ENCODE measurements at places on chromosomes 1 and 21. TPM values are rescaled to one million over a fixed set of nuclear protein-coding genes. Genes with fewer than 3 reads are reported as not detected.
A peak's percentile ranks its signal among the peaks of the same experiment; 100 is the strongest.

DNA sequence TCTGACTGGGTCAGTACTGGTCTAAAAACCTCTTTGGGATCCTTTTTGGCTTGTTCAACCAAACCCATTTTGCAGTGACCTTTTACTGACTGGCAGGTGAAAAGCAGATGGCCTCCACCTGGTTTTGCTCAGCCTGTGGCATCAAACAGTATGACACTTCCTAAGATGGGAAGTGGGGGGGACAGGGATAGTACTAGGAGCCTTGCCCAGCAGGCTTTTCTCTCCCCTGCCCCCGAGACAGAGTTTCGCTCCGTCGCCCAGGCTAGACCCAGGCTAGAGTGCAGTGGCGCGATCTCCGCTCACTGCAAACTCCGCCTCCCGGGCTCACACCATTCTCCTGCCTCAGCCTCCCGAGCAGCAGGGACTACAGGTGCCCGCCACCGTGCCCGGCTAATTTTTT lies 18.3 kb downstream of the INTS3 start:
- no peak overlapping the region for H3K27ac ChIP-seq
- no peaks in the 10 kb centered on the region for H3K27me3 ChIP-seq
- peaks cover 82% of the 10 kb centered on the region for H3K36me3 ChIP-seq
- no peaks in the 10 kb centered on the region for H3K4me1 ChIP-seq
- no peak for DNase-seq

DNA sequence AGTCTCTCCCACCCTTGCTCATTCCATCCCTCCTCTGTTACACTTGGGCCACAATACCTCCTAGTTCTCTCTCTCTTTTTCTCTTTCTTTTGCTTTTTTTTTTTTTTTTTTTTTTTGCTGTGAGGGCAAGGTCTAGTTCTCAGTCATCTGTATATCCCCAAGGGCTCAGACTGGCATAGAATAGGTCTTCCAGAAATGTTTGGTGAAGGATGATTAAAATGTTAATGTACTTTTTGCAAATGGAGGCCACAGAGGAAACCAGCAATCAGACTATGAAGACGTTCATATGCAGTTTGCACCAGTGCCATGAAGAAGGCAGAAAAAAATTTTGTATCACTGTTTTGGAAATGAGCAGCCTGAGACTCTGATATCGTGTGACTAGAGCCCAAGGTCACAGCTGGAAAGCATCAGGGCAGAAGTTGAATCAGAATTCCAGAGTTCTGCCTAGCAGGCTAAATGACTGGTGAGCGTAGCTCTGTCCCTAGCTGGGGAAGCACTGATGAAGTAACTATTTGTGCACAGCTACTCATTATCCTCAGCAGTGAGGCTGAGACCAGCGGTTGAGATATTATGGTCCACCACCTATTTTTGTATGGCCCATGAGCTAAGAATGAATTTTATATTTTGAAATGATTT lies 186.5 kb downstream of the TGFBR3 start:
- DNase-seq, result no peak
- H3K4me3 ChIP-seq, result no peak overlapping the region
- H3K27me3 ChIP-seq, result no peaks in the 10 kb centered on the region
- no peaks in the 10 kb centered on the region for H3K36me3 ChIP-seq

Gene TRIM17
- total RNA-seq, result 1.00 TPM

Gene KCNT2
- not detected for total RNA-seq

GRCh38 chr1:245197911-245198379 lies 43.2 kb downstream of the KIF26B start:
- H3K4me3 ChIP-seq, result no peak overlapping the region
- H3K4me1 ChIP-seq, result no peaks in the 10 kb centered on the region
- no peaks in the 10 kb centered on the region for H3K36me3 ChIP-seq
- no peak overlapping the region for H3K27ac ChIP-seq

DNA sequence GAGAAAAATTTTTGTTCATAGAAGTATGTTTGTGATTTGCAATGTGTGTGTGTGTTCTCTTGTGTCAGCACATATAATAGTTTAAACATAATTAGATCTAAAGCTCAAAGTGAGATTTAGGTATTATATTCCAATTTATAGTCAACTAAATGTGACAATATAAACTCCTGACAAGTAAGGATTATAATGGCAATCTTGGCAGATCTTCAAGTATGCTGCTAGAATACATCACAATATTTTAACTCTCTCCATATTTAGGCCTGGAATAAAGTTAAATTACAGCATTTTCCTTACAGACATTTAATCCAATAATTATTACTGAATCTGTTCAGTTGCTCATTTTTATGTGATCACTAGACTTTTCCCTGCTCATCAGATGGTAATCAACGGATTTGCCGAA lies 65.8 kb downstream of the LYPLAL1 start:
- H3K4me3 ChIP-seq, result no peak overlapping the region
- no peak overlapping the region for H3K27ac ChIP-seq
- H3K27me3 ChIP-seq, result no peaks in the 10 kb centered on the region
- no peaks in the 10 kb centered on the region for H3K36me3 ChIP-seq

DNA sequence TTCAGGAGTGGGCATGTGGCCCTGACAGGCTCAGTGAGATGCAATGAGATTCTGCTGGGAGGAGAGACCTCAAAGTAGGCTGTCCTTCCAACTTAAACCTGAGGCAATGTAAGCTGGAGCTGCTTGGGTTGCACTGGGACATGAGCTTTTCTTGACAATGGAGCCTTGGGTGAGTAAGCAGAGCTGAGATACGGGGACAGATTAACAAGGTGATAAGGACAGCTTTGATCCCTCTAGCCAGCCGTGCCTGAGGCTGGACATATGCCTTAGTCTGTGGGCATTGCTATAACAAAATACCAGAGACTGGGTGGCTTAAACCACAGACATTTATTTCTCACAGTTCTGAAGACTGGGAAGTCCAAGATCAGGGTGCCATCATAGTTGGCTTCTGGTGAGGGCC lies 18.3 kb upstream of the NGF start:
- no peak overlapping the region for H3K4me3 ChIP-seq
- H3K27ac ChIP-seq, result no peak overlapping the region
- no peaks in the 10 kb centered on the region for H3K4me1 ChIP-seq
- H3K27me3 ChIP-seq, result no peaks in the 10 kb centered on the region

Gene SLC45A3
- total RNA-seq, result 0.10 TPM

DNA sequence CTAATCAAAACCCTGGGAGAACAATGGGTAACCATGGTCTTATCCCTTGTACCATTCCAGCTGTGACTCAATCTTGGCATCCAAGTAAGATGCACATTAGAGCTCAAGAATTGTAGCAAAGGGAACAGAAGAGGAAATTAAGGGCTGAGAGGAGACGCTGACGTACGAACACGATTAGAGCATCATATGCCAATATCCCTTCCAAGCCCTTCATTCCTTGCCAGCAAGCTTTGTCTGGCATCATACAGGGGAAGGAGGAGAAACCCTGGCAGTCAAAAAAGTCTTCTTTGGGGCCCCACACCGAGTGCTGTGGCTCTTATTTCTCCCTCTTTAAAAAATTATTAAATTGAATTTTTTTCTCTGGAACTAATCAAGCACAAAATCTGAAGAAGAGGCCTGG lies 120.9 kb downstream of the ASTN1 start:
- H3K4me3 ChIP-seq, result no peak overlapping the region
- no peaks in the 10 kb centered on the region for H3K4me1 ChIP-seq
- H3K36me3 ChIP-seq, result no peaks in the 10 kb centered on the region
- H3K27me3 ChIP-seq, result no peaks in the 10 kb centered on the region

- H3K4me1 ChIP-seq, result no peaks in the 10 kb centered on the region
- no peak for DNase-seq
- no peaks in the 10 kb centered on the region for H3K36me3 ChIP-seq
These were observed 37.0 kb downstream of the KCNJ15 start for GRCh38 chr21:38293765-38294164.

Gene FCRL2
- 3.2 TPM for total RNA-seq

- no peak overlapping the region for H3K4me3 ChIP-seq
- no peak overlapping the region for H3K27ac ChIP-seq
- DNase-seq, result no peak
These were observed 120.2 kb downstream of the DMRTB1 start for GRCh38 chr1:53579221-53580008.

Gene ZCCHC17
- 10.3 TPM for total RNA-seq

GRCh38 chr1:207972337-207972736 lies 61.4 kb upstream of the CD34 start:
- no peaks in the 10 kb centered on the region for H3K27me3 ChIP-seq
- no peak overlapping the region for H3K27ac ChIP-seq
- no peaks in the 10 kb centered on the region for H3K4me1 ChIP-seq
- no peak overlapping the region for H3K4me3 ChIP-seq
- no peaks in the 10 kb centered on the region for H3K36me3 ChIP-seq
- no peak for DNase-seq

GRCh38 chr1:111032295-111032897 lies 68.7 kb upstream of the LRIF1 start:
- H3K27ac ChIP-seq, result no peak overlapping the region
- peak; percentile 26 for DNase-seq
- H3K36me3 ChIP-seq, result no peaks in the 10 kb centered on the region
- no peaks in the 10 kb centered on the region for H3K4me1 ChIP-seq
- no peaks in the 10 kb centered on the region for H3K27me3 ChIP-seq
- no peak overlapping the region for H3K4me3 ChIP-seq

GRCh38 chr21:35538386-35538785 lies 489.3 kb upstream of the RUNX1 start:
- no peak overlapping the region for H3K4me3 ChIP-seq
- no peaks in the 10 kb centered on the region for H3K27me3 ChIP-seq
- DNase-seq, result no peak

DNA sequence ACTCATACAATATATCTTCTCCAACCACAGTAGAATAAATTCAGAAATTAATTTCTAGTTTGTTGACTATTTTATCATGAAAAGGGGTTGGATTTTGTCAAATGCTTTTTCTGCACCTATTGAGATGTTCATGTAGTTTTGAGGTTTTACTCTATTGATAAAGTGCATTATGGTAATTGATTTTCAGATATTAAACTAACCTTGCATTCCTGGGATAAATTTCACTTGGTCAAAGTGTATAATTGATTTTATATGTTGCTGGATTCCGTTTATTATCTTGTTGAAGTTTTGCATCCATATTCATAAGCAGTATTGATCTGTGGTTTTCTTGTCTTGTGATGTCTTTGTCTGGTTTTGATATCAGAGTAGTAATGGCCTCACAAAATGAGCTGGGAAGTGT lies 34.4 kb upstream of the HYI start:
- no peaks in the 10 kb centered on the region for H3K27me3 ChIP-seq
- DNase-seq, result no peak
- no peaks in the 10 kb centered on the region for H3K36me3 ChIP-seq
- no peak overlapping the region for H3K4me3 ChIP-seq
- no peaks in the 10 kb centered on the region for H3K4me1 ChIP-seq
- no peak overlapping the region for H3K27ac ChIP-seq

Gene TRAF5
- total RNA-seq, result 55.8 TPM

DNA sequence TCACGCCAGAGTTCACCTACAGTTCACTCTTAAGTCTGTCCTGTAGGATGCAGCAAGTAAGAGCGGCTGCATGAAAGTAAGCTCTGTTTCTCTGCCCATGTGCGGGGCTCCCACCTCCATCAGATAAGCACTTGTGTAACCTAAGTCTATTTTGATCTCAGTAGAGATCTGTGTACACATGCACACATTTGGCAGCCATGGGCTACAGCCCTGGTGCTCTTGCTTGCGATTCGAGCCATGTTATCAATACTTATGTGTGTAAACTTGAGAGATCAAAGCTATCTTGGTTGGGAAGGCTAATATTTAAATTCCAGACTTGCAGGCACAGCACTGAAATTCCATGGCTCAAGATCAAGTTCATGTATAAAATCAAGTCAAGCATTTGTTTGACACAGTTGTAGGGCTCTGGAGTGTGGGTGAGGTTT lies 244.7 kb upstream of the FGGY start:
- peaks cover under 1% of the 10 kb centered on the region for H3K4me1 ChIP-seq
- H3K27ac ChIP-seq, result no peak overlapping the region
- H3K36me3 ChIP-seq, result no peaks in the 10 kb centered on the region
- H3K27me3 ChIP-seq, result no peaks in the 10 kb centered on the region
- H3K4me3 ChIP-seq, result no peak overlapping the region

Gene HTR6
- total RNA-seq, result 0.54 TPM

DNA sequence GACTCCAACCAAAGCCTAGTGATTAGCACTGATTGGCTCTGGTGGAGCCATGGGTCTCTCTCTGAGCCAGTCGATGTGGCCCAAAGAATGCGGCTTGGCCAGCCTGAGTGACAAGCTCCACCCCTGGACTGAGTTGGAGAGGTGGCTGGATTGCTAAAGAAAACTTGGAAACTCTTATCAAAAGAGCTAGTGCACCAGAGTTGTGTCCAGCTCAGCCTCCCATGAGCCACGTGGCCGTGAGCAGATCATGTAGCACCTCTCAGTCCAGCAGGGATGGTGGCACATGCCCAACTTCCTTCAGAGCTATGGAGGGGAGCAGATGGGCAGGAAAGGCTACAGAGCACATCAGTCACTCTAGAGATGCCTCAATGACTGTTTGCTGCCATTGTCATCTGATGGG lies 142.8 kb upstream of the VAMP3 start:
- H3K27me3 ChIP-seq, result no peaks in the 10 kb centered on the region
- H3K36me3 ChIP-seq, result no peaks in the 10 kb centered on the region
- no peak overlapping the region for H3K27ac ChIP-seq

DNA sequence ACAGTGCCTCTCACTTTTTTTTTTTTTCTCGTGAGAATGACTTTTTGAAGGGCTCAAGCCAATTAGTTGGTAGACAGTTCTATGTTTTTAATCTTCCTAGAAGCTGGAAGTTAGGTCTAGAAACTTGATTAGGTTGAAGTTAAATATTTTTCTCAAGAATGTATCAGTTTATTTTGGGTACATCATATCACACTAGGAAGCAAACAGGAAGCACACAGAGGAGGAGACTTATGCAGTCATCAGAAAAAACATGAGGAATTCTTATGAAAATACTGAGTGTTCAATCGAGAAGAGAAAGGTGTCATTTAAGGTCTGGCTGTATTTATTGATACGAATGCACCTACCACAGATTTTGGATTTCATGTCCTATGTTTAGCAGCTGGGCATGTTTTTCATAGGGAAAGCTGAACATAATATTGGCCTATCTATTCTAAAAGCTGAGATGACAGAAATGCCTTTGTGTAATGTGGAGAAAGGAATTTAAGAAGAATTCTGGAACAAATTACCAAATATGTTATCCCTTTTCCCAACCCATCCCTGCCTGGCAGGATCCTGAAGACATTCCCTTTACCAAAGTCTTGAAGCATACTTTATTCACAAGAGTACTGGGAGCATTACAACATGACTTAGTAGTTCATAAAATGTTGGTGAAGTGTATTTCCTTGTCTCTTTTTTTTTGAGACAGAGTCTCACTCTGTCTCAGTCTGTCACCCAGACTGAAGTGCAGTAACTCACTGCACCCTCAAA lies 17.5 kb upstream of the ZFP69B start:
- H3K4me3 ChIP-seq, result no peak overlapping the region
- H3K27me3 ChIP-seq, result no peaks in the 10 kb centered on the region
- DNase-seq, result no peak
- H3K4me1 ChIP-seq, result no peaks in the 10 kb centered on the region
- H3K36me3 ChIP-seq, result no peaks in the 10 kb centered on the region

DNA sequence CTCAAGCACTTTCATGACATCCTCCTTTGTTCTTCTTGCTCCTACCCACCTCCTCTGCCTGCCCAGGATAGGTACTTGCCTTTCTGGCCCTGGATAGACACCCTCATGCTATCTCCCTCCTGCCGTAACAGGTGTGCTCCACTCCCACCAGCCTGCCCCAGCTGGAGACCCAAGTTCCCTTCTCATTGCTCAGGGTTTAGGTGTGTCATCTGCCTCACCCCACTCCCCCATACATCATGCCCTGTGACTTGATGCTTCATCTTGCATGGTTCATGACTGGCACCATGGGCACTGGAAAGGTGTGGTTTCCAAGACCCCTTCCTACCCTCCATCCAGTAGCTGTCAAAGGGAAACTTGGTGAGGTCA lies 5.9 kb downstream of the RHEX start:
- H3K4me1 ChIP-seq, result no peaks in the 10 kb centered on the region
- no peak for DNase-seq
- H3K36me3 ChIP-seq, result no peaks in the 10 kb centered on the region
- no peaks in the 10 kb centered on the region for H3K27me3 ChIP-seq
- no peak overlapping the region for H3K4me3 ChIP-seq
